ENCODE measurements at places on chromosomes 7 and 10. TPM values are rescaled to one million over a fixed set of nuclear protein-coding genes. Genes with fewer than 3 reads are reported as not detected.
A peak's percentile ranks its signal among the peaks of the same experiment; 100 is the strongest.

FOXI2 gene
- not detected for total RNA-seq

EFCAB10 gene
- 1.6 TPM for total RNA-seq

PDE1C gene
- 13.0 TPM for total RNA-seq

DNA sequence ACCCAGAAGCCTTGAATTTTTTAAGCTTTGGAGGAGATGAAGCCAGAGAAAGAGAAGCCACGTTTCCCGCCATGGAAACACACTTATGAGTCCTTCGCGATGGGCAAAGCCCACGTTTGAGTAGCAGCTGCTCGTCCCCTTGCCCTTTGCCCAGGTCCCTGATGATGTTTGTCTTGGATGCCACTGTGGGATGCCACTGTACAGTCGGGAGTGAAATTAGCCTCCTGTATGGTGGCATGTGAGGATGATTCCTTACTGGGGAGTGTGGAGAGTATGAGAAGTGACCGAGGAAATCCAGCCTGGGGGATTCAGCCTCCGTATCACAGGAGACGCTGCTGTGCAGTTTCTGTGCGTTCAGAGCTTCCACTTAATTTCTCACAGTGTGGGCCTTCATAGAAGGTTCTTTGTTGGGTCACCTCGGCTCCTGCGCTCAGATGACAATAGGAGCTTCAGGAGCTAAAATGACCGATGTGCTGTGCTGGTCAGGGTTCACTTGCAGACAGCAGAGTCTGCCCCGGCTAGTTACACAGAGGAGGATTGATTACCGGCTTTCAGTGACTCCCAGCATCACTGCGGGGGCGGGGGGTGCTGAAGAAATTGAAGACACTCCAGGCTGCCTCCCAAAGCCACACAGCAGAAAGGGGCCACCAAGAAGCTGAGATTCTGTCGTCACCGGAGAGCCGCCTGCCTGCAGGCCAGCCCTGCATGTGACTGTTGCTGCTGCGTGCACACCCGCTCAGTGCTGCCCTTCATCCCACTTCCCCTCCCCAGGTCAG lies 122.1 kb upstream of the SFMBT2 start:
- no peak for DNase-seq

DNA sequence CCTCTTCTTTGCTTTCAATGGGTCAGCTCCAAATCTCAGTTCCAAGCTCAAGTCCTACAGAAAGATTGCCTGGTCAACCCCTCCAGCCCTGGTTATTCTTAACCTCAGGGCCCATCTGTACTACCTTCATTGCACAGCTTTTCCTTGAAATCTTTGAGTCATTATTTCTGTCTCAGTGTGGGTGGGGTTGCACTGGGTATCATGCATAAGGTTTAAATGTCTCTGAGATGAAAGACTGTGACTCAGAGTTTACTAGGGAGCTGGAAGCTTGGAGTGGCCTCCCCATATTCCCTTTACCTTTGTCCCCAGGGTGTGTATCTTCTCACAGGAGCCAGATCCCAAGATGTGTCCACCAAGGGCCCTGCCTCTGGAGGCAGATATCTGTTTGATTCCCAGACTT lies 3.3 kb upstream of the OR6V1 start:
- DNase-seq: no peak

- DNase-seq: peak; percentile 65
Observed at GRCh38 chr7:37694208-37695094, 10.9 kb downstream of the GPR141 start.

DNA sequence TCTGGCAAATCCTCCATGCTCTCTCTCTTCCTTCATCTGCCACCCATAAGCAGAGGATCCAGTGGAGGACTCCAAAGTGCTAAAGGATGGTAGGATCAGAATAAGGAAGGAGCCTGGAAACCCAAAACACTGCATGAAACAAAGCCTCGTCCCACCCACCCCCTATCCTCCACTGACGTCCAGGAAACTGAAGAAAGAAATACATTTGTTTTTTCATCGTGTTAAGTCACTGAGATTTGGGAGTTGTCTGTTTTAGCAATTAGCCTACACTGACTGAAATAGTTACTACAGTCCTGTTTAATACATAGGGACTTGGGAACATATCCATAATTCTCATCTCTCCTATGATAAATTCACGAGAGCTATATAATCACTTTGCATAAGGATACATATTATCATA lies 14.8 kb downstream of the ANXA7 start:
- no peak for DNase-seq

GRCh38 chr10:44673245-44673983 lies 237.7 kb upstream of the TMEM72 start:
- no peak for DNase-seq

GRCh38 chr7:50226669-50227068 lies 77.8 kb upstream of the IKZF1 start:
- no peak for DNase-seq

DNA sequence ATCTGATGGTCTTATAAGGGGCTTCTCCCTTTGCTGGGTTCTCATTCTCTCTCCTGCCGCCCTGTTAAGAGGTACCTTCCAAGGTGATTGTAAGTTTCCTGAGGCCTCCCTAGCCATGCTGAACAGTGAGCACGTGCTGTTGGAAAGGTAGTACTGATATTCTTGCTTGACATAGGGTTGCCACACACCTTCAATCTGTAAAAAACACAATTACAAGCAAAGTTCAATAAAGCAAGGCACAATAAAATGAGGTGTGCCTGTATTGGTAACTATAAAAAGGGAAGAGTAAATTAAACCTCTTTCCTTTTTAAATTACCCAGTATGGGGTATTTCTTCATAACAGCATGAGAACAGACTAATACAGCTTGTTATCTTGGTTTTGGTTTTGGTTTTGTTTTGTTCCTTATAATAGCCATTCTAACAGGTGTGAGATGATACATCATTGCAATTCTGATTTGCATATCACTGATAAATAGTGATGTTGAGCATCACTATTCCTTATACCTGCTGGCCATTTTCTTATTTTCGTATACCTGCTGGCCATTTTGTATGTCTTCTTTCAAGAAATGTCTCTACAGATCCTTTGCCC lies 164.9 kb upstream of the TRIM24 start:
- DNase-seq: no peak

Data from upper lobe of right lung (tissue), 1 donor.